ENCODE measurements at places on chromosomes 13 and 19. TPM values are rescaled to one million over a fixed set of nuclear protein-coding genes. Genes with fewer than 3 reads are reported as not detected.

DNA sequence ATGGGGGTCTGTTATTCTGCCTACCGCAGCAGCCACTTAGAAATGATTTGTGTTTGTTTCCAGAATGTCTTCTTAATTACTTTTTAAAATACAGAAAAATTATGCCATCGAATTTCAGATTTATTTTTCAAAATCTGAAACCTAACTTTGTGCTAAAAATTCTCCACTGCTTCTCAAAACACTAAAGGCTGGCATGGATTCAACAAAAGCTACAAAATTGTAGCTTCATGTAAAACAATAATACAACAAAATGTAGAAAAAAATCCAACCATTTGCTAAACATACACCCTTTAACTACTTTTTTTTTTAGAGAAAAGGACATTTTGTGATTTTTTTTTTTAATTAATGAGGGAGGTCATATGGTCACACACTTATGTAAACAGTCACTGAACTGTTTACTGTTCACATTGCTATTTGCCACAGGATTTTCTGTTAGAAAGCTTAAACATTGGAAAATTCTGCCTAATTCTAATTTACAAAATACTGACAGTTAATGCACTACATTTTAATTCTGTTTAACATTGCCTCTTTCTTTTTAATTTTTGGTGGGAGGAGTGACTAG, 606.6 kb downstream of the DCT start:
- DNase-seq, result no peak

- no peak for DNase-seq
These were observed 150.7 kb downstream of the AKAP11 start for GRCh38 chr13:42422681-42423080.

- peak; percentile 42 for DNase-seq
These were observed 2715.0 kb upstream of the PCDH20 start for GRCh38 chr13:64130600-64130999.

- no peak for DNase-seq
These were observed 140.1 kb upstream of the FRY start for GRCh38 chr13:31891472-31891871.

DNA sequence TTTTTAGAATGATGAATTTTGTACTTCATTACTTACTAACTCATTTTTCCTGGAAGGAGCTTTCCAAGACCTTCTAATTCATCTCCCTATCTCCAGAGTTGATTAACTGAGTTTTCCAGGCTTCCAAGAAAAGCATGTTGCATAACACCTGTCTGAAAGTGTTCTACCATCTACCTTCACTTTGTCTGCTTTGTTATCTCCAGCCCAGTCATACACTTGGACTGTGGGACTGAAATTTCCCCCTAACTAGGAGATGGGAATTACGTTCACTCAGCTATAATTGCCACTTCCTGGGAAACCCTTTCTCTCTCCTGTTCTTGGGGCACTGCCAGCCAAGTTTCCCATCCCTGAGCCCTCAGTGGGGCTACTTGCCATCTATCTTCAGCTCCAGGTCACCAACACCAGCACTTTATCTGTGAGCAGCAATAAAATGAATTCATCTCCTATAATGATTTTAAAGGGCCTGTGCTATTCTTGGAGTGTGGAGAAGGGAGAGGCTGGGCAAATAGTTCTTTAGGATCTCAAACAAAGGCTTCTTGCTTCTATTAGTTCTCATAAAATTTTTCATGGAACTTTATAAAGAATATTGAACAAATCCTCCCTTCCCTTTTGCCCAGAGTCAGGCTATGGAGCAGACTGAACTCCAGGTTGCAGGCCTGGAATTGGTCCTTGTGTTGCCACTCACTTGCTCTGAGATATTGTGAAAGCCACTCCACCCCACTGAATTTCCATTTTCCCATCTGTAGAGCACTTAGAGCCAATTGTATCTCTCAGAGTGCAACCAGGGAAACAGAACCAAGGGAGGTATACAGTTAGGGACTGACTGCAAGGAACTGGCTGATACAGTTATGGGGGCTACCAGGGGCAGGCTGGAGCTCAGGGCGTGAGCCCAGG, 17.8 kb upstream of the ATP12A start:
- no peak for DNase-seq

GRCh38 chr13:112852392-112852791, 116.6 kb upstream of the MCF2L start:
- DNase-seq, result no peak

The TSKS gene
- 0.86 TPM for total RNA-seq

The ZNF682 gene
- 6.3 TPM for total RNA-seq

The CPB2 gene
- not detected for total RNA-seq

The OR7A5 gene
- total RNA-seq, result not detected

The RNF225 gene
- not detected for total RNA-seq

The LYPD3 gene
- total RNA-seq, result 0.16 TPM
